ENCODE measurements at places on chromosomes 5 and 9.
A peak's percentile ranks its signal among the peaks of the same experiment; 100 is the strongest.

GRCh38 chr9:35680331-35681105 is 6.8 kb downstream of the CA9 start:
- no peak for DNase-seq

DNA sequence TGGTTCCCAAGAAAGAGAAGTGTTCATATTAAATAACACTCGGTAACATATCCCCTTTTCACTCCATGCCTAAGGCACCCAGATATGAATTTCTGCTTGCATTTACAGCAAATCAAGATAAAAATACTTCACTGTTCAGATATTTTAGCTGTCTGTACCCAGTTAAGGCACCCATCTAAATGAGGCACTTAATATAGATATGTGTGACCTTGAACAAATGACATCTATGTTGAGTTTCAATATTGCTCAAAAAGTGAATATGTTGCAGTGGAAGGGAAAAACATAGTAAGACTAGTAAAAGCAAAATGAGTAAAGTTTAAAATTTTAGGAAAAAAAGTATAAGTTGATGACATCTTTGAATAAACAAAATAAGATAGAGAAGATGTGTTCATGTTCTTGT is 32.4 kb upstream of the SPDL1 start:
- no peak for DNase-seq

- no peak for DNase-seq
Measured at GRCh38 chr9:4020038-4020754, 279.7 kb downstream of the GLIS3 start.

DNA sequence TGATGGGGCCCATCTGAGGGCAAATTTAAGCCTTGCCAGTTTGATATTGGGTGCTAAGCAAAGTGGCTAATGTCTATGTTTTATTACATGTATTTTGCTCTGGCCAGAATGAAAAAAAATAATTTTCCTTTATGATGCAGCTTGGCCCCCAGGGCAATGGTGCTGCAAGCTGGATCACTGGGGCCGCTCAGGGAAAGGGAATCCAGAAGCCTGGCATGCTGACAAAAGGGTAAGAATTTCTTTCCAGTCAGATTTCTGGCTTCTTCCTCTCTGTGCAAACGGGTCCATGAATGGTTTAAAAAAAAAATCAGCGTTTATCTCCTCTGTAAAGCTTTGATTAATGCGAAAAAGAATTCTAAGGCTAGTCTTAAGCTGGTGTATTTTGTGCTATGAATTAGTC is 138.4 kb downstream of the MAPKAP1 start:
- DNase-seq: no peak

- DNase-seq: no peak
Measured at GRCh38 chr9:134832471-134832870, 48.1 kb upstream of the FCN2 start.

GRCh38 chr5:131939690-131940345 is 5.6 kb downstream of the MEIKIN start:
- no peak for DNase-seq

GRCh38 chr5:16707168-16707868 is 90.5 kb upstream of the RETREG1 start:
- no peak for DNase-seq

DNA sequence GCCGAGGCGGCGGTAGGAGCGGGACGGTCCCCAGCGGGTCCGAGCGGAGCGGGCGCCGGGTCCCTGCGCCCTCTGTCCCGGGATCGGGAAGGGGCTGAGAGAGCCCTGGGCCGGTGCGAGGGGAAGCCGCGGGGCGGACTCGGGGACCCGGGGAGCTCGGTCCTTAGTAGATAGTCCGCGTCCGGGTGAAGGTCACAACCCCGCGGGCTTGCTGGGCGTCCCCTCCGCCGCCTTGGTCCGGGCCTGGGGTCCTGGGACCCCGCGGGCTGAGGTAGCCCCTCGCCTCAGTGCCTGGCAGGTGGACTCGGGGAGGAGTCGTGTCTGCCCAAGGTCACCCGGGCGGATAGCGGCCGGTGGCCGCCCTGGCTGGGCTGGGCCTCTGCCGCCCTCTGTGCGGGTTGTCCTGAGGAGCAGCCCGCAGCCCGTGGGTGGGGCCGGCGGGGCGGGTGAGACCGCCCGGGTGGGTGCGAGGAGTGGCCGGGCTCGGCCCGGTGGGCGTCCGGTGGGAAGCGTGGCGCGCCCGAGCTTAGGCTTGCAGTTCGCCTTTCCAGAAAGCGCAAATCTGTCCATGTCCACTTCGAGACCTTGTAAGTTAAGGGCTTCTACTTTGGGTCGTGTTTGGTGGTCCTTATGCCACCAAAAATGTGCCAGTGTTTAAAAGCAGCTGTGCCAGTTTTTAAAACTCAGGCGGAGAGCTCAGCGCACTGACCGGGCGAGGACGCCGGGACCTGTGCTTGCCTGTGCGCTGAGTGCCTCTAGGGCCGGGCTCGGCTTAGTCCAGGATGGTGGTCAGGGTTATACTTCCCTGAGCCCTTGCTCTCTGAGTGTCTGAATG is 554 bp downstream of the SDHA start:
- DNase-seq: no peak

DNA sequence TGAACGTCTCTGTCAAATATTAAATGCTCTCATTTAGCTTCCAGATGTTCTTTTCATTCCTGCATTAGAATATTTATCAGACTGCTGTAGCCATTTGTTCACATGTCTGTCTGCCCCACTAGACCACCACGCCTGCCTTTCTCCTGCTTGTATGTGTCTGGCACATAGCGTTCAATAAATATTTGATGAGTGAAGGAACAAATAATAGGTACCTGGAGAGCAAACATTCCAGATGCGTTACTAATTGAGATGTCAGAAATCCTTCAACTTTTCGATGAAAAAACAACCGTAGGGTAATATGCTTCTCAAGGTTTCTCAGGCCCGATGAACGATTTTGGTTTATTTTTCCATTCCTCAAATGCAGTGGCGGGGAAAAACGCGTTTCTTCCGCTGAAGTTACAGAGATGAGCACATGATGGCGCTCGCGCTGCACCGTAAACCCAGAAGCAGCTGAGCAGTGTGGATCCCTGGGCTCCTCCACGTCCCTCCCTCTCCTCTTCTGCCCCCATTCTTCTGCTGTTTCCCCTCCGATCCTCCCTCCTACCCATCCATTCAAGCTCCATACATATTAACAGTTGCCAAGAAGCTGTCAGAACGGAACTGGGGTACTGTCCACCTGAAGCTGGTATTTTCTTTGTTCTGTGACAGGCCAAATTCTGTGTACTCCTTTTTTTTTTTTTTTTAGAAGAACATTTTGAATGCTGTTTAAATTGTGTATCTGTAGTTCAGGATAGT is 245.4 kb downstream of the MPDZ start:
- DNase-seq: peak; percentile 54

- no peak for DNase-seq
Measured at GRCh38 chr9:68705531-68706362, 707 bp downstream of the PIP5K1B start.

GRCh38 chr5:139696167-139696893 is 48.2 kb downstream of the CXXC5 start:
- DNase-seq: no peak

DNA sequence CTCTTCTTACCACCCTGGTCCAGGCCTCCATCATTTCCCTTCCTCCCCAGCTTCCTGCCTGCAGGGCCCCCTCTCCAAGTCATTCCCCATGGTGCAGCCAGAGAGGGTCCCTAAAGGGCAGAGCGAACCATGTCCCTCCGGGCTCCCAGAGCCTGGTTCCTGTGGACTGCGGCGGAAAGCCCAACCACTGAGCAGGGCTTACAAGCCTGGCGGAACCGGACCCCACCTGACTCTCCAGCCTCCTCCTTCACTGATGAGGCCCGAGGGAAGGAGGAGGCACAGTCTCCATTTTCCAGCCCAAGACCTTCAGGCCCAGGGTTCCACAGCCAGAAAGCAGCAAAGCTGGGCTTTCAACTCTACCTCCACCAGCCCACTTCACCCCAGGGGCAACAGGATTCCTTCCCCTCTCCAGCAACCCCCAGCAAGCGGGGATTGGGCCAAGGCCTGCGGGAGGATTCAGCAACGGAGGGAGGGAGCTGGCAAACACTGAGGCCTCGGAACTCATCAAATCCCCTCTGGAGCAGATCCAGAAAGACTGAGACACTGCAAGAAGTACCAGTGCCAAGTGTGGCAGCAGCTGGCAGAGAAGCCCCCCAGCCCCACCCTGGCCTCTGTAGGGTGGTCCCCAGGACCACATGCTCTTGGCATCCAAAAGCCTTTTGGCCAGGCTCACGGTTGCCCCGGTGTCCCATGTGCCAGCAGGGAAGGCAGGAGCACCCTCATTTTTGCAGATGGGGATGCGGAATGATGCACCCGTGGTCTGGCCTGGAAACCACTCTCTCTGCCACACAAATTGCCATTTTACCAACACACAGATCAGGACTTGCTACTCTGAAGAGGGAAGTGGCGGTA is 3.1 kb downstream of the FAM163B start:
- no peak for DNase-seq

DNA sequence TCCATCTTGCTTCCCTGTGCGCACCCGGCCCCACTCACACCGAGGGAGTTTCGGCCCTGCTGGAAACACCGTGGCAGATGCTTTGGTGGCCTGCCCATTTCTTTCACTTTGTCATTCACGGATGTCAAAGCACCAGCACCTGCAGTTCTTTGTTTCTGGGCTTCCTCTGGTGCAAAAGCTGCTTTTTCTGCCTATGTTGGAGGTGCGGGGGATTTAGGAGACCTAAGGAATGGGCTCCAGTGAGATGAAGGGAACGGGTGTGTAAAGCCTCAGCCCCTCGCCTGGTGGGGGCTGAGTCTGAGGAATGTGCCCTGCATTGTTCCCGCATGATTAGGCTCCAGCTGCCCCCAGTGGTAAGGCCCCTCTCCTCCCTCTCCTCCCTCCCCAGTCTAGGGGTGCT is 62.3 kb downstream of the THBS4 start:
- DNase-seq: no peak

DNA sequence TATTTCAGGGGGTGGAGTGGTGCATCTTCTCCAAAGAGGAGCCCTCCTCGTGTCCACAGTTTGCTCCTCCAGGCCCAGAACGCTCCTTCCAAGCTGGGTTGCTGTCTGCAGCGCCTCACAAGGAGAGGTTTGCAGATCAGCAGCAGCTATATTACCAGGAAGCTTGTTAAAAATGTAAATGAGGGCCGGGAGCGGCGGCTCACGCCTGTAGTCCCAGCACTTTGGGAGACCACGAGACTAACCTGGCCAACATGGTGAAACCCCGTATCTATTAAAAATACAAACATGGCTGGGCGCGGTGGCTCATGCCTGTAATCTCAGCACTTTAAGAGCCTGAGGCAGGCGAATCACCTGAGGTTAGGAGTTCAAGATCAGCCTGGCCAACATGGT is 25.0 kb upstream of the FRMPD1 start:
- DNase-seq: no peak

- no peak for DNase-seq
Measured at GRCh38 chr5:58060996-58061395, 398.9 kb downstream of the PLK2 start.

- DNase-seq: no peak
Measured at GRCh38 chr5:34817558-34818351, 21.2 kb upstream of the TTC23L start.

- peak; percentile 92 for DNase-seq
Measured at GRCh38 chr5:95823738-95824609, 1.4 kb upstream of the GLRX start.

GRCh38 chr5:165457859-165458481 is 1952.6 kb downstream of the MAT2B start:
- DNase-seq: peak; percentile 10

GRCh38 chr9:99582814-99583213 is 238.9 kb upstream of the NR4A3 start:
- DNase-seq: no peak

- peak; percentile 16 for DNase-seq
Measured at GRCh38 chr5:168528521-168529373, at the start of gene FBLL1. FBLL1 (plus strand) TSS chr5:168529305; CDS start chr5:168529505, 200 bp downstream.

DNA sequence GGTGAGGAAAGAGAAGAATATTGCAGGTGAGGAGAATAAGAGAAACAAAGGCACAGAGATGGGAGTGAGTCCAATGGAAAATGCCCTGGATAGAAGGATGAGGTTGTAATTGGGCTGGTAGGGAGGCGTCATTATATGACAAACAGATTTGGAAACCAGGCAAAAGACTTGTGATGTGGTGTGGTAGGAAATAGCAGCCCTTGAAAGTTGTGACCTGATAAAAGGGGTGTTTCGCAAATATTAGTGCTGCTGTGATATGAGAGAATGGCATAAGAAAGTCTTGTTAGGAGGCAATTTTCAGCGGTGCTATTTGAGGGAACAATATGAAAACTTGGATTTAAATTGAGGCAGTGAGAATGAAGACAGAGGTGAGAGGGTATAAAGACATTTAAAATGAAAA is 217.5 kb upstream of the ACTBL2 start:
- no peak for DNase-seq

DNA sequence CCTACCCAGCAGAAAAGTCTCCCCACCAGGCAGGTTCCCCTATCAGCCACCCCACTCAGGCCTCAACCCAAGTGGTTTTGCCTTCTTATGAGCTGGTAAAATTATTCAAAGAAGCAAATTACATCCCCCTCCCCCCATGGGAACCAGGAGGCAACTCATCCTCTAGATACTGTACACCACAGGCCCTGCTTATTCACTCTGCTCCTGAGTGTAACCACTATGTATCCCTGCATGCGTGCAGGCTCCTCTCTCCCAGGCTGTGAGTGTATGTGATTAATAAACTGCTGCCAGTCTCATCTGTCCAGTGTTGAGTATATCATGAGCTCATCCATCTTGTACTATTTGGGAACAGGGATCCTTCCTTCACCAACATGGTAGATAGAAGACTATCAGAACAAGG is 8.6 kb downstream of the KCTD16 start:
- no peak for DNase-seq

DNA sequence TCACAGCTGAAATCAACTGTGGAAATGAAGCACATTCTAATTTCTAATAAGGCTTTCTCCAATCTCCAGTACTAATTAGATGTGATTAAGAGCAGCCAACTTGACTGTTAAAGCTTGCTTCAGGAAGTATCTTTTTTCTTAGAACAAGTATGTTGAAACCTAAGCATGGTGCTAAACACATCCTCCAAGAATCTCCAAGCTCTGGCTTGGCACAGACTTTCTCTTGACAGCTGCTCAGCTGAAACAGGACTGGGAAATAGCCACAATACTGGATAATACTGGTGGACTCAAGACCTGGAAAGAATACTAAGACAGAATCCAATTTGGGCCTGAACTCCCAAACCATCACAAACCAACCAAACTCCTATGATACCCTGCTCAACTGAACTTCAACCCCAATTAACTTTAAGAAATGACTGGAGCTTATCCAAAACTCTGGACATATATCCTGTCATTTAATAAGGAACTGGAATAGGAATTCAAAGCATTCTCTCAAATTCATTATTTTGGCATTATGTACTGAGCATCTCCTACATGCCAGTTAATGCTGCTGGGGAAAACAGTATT is 16.2 kb downstream of the PRKAA1 start:
- no peak for DNase-seq

DNA sequence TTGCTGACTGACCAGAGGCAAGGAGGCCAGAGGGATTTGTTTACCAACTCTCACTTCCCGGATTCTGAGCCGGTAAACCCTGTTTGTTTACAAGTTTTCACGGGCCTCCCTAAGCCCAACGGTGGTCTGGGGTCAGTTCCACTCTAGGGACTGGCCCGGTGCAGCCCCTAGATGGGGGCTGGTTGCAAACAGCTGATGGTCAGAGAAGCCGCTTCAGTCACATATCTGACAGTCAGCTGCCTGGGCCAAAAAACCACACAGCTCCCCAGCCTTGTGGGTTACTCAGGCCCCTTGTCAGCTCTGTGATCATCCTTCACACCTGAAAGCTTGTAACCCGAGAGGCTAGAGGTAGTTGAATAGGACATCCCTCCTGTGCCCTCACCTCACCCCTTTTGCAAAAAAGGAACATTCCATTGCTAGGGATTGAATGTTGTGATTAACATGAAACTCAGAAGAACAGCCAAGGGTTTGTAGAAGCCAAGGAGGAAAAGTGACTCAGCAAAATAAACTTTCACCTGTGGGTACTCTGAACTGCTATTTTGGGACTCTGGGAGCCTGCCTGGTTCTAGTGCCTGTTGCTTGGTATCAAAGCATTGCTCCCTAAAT is 40.4 kb downstream of the SAR1B start:
- DNase-seq: no peak
